Omental fat pad (tissue), 4 donors: ENCODE measurements at places on chromosomes 2 and 18. TPM values are rescaled to one million over a fixed set of nuclear protein-coding genes. Genes with fewer than 3 reads are reported as not detected.

OTOF gene
- 0.06 TPM for total RNA-seq

GRCh38 chr18:79586436-79587225 is 93.0 kb upstream of the CTDP1 start:
- DNase-seq: no peak

- no peak for DNase-seq
These were observed 64.5 kb downstream of the SLC4A5 start for GRCh38 chr2:74278694-74279093.

GRCh38 chr2:6089474-6089873 is 397.3 kb downstream of the SOX11 start:
- DNase-seq: no peak

GRCh38 chr2:109694190-109694589 is 80.0 kb downstream of the SOWAHC start:
- DNase-seq: no peak
